Natural killer cell (primary cell): ENCODE measurements at places on chromosomes 7 and 10. TPM values are rescaled to one million over a fixed set of nuclear protein-coding genes. Genes with fewer than 3 reads are reported as not detected.

GRCh38 chr7:47266131-47266706, 315.7 kb downstream of the TNS3 start:
- DNase-seq: peak; percentile 45

DNA sequence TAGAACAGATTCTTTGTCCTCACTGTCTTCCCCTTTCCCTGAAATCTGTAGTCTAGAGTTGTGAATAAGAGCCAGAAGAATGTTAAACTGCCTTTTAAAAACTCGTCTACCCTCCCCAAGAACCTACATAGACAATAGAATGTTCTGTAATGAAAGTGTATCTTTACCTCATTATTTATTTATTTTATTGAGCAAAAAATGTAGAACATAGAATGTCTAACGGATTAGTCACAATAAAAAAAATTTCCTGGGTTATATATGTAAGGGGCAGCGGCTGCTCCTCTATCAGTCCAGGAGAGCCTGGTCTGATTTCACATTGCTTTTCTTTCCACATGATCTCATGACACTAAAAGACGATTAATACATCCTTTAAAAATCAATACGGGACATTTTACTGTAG, 135.7 kb downstream of the SDK1 start:
- no peak for DNase-seq

DNA sequence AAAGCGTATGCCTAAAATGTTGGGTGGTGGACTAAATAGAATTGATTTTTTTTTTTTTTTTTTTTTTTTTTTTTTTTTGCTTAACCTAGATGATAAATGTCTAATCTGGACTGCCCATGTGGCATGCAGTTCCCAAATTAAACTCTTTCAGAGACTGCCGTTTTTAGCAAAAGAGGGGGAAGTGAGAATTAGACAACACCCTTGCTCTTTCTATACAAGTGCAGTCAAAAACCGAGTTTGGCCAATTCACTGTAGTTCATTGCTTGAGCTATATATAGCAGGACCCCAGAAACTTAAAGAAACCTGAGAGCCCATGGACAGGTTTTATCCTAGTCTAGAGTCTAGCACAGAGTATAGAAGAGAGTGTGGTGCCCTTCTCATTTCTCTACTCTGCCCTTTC, 141.9 kb downstream of the GRM3 start:
- DNase-seq: no peak

GRCh38 chr7:148142660-148143248, 447.8 kb upstream of the C7orf33 start:
- DNase-seq: no peak

GRCh38 chr7:107206706-107207105, 37.9 kb downstream of the HBP1 start:
- DNase-seq: no peak

- DNase-seq: no peak
These were observed 247.3 kb downstream of the SEMA3A start for GRCh38 chr7:83947260-83947659.

DNA sequence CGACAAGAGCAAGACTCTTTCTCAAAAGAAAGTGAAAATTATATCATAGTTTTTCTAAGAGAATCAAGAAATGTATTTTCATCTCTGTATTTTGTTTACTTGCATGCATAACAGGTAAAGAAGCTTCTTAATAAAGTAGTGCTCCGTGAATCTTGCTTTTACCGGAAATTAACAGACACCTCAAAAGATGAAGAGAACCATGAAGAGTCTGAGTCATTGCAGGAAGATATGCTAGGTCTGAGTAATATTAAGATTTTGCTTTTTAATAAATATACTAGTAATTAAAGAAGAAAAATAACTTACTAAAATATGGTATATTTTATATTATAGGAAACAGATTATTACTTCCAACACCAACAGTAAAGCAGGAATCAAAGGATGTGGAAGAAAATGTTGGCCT, 39.5 kb upstream of the STOX1 start:
- no peak for DNase-seq

DNA sequence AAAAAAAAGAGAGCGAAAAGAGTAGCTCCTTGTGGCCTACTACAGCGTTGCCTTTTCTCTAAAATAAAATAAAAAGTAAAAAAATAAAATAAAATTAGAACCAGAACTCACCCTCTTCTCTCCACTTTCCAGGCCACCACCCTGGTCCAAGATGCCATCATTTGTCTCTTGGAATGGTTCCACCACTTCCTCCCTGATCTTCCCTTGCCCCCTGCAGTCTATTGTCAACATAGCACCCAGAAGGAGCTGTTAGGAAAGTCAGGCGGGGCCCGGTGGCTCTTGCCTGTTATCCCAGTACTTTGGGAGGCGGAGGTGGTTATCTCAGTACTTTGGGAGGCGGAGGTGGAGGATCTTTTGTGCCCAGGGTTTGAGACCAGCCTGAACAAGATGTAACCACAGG, 7.6 kb upstream of the GRID2IP start:
- DNase-seq: peak; percentile 57

DNA sequence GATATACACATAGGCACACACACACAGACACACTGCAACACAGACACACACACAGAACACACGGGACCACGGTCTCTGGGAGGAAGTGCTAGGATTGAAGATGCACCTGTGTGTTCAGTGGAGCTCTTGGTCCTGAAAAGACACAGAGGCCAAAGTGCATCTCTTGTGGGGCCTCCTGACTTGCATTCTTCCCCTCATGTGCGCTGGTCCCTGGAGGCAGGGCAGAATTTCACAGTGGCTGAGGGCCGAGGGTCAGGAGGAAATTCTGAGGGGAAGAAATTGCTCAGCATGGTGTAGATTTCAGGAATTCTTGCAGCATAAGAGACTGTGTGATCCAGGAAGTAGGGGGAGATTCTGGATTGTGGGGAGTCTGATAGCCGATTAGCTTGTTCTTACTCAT, 35.9 kb downstream of the WDFY4 start:
- no peak for DNase-seq

- no peak for DNase-seq
These were observed 115.1 kb downstream of the CCNY start for GRCh38 chr10:35451151-35452016.

DNA sequence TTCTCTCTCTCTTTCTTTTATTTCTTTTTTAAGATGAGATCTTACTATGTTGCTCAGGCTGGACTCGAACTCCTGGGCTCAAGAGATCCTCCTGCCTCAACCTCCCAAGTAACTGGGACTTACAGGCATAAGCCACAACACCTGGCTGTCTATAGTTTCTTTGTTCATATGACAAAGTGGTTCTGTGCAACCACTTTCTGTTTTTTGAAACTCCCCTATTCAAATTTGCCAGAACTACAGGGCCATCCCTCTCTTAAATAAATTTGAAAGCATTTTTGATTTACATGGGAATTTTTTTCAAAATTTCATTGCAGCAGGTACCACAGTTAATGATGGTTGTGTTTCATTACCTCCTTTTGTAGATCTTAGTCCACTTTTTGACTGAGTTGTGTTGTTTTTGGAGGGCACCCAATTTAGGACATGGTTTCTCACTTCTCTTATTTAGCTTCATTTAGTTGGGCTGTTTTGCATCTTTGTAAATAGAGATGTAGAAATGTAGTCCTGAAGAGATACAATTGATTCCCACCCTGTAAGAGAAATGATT, 119.2 kb downstream of the LRRC4 start:
- DNase-seq: no peak

DNA sequence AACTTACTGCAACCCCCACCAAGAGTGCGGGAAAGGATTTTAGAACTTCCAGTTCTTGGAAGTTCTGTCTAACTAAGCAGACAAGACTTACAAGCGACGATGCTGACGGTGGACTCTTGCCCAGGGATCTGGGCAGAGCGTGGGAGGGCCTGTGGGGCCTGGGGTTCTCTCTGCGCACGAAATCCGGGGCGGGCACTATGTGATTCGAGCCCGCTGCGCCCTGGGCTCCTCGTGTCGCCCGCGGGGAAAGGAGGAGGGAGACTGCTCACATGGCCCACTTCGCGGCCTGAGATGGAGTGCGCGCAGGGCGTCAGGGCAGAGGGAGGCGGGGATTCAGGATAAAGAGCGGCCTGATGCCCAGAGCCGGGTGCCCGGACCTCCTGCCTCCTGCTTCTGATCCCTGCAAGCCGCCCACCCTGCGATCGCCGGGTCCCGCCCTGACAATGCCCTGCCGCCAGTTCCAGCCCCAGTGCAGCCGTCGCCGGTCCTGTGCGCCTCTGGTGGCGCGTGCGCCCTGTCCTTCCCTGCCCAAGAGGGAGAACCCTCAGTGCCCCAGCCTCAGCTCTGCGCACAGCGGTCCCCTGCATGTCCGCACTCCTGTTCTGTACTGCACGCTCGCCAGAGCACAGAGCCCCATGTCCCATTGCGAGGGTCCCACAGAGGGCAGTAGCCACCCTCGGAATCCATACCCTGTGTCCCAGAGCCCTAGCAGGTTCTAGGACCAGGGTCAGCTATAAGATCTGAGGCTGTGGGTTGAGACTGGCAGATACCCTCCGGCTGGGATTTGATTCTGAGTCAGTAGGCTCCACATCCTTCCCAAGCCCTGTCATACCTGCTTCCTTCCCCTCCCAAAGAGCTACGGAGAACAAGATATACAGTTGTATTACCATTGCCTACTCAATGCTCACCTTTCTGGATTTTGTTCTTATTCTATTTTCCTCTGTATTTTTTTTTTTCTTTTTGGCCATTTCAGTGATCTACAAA, 99.4 kb upstream of the TMEM106B start:
- no peak for DNase-seq

GRCh38 chr10:91115618-91116390, 104.7 kb upstream of the PCGF5 start:
- DNase-seq: no peak

- no peak for DNase-seq
These were observed 1.0 kb upstream of the ENO4 start for GRCh38 chr10:116848032-116848943.

- no peak for DNase-seq
These were observed 336.3 kb upstream of the SHH start for GRCh38 chr7:156148547-156148946.

DNA sequence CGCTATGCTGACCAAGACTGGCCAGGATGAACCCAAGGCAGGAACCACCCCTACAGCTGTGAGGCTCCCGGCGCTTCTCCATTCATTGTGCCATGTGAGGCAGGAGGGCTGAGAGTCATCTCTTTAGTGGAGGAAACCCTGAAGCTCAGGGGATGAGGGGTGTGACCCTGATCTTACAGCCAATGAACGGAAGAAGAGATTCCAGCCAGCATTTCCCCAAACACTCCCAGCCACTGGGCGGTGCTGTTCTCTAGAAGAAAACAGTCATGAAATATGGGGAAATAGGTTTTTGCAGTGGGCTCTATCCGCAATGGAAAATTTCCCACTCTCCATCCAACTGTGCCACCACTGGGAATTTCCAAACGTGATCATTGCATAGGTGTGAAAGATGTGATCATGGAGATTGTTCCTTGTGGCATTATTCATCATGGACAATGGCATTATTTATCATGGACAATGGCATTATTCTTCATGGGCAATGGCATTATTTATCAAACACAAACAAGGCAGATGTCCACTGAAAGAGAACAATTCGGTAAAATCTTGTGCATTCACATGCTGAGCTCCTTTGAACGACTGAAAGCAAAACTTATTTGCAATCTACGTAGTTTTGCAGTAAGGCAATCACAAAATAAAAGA, 14.0 kb upstream of the SLC18A2 start:
- DNase-seq: no peak

DNA sequence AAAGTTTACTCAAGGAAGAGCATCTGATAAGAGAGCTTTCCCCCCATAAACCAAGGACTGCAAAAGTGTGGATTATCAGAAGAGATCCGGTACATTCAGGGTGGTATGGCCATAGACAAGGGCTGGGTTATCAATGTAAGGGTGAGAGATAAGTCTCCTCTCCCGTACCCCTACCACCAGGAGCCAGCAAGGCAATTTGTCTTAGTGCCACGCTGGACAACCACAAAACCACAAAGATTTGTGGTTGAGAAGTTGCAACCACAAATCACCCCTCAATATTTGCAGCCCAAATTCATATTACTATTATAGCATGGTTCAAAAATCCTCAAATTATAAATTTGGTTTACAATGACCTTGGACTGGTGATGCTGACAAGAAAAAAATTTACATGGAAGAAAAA, 2.3 kb upstream of the ZSCAN25 start:
- no peak for DNase-seq

DNA sequence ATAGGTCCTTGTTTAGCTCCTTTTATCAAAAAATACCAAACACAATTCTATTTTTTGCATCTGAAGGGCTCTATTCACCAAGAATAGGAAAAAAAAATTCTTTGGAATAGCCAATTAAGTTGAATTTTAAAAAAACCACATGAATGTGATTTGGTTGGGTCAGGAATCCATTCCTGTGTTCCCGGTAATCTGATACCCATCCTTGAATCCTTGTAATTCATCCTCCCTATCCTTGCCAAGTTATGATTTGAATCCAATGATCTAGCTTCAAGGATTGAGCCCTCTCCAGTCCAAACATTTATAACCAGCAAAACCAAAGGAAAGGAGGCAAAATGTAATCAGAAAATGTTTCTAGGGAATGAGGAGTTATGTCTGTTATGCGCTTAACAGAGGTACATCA, 86.6 kb downstream of the CFAP58 start:
- DNase-seq: no peak

DNA sequence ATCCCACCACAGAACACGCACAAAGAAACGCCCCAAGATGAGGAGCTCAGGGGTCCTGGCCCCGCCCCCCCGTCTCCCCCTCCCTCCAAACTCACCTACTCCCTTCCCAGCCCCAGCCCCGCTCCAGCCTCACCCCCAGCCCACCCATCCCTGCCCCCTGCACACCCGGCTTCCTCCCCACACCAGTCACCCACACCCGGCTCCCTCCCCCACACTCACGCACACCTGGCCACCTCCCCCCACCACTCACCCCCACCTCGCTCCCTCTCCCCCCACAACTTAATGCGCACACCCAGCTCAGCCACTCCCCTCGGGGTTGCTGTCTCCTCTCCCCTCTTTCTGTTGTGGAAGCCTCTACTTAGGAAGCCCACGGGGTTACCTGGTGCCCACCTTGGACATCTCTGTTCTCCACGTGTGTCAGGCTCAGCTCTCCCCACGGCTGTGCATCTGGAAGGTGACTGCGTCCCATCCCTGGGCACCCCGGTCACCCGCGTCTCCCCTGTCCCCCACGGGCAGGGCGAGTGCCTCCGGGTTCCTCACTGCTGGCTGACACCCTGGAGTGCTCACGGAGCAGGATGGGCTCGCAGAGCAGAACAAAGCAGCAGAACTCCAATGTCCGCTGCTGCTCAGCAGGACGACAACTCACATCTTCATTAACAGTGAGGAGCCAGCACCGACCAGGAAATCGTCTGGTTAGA, 166.8 kb downstream of the USP6NL start:
- no peak for DNase-seq

- no peak for DNase-seq
These were observed 77.5 kb upstream of the SP8 start for GRCh38 chr7:20864221-20864620.

FAM25C gene
- total RNA-seq: not detected

STK31 gene
- total RNA-seq: 0.39 TPM

AGAP6 gene
- total RNA-seq: 20.0 TPM

PLEKHS1 gene
- 0.23 TPM for total RNA-seq

PON1 gene
- not detected for total RNA-seq

FKBP6 gene
- not detected for total RNA-seq

ITGA8 gene
- not detected for total RNA-seq

ZNF33B gene
- 17.8 TPM for total RNA-seq

ARHGAP22 gene
- total RNA-seq: 0.21 TPM

CCL24 gene
- total RNA-seq: not detected
